ENCODE measurements at places on chromosomes 2 and 18.

DNA sequence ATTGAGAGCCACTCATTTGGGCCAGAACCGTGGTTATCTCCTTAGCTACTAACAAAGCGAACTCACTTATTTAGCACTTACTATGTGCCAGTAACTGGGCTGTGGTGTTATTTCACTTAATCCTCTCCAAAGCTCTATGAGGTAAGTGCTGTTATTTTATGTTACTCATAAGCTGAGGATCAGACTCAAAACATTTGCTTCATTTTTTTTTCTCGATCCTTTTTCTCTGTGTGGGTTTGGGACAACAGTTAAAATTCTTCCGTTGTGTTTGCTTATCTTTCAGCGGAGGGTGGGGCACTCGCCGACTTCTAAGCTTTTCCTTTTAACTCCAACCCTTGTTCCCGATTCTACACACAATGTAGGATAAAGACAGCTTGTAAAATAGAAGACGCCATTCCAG is 52.8 kb downstream of the TMEM178A start:
- no peak for DNase-seq

GRCh38 chr2:7209757-7210555 is 292.7 kb downstream of the RNF144A start:
- no peak for DNase-seq

DNA sequence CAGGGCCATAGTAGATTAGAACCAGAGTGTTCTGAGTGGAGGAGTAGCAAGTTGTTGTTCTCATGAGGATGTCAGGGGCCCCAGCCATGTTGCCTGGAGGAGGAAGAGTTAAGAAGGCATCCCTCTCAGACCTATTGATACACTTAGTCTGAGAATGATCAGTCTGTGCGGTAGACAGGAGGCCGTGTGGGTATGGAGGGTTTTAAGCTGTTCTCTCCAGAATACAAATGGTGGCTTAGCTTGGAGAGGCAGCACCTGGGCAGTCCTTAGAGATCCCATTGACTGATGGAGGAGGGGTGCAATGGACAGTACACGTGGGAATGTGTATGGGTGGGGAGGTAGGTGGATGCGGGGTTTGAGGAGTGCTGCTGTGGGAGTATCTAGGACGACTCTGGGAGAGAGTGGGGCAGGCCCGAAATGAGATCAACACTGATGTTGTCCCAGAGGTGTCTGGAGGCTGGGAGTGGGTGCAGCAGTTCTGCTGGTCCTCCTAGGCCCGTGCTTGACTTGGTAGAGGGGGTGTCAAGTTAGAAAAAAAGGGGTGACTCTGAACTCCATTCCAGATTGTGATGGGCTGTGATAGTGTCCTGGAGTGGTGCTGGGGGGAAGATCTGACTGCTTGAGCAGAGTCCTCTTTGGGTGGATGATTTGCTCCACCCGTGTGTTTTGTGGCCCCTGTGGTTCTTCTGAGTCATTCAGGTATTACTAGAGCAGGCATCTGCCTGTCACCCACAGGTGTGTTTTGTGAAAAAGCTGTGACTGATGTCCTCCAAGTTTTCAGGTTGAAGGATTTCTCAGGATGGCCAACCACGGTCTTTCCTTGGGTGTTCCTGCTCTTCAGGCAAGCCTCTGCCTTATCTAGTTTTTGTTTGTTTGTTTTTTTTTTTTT is 44.7 kb downstream of the C2orf42 start:
- DNase-seq: no peak

DNA sequence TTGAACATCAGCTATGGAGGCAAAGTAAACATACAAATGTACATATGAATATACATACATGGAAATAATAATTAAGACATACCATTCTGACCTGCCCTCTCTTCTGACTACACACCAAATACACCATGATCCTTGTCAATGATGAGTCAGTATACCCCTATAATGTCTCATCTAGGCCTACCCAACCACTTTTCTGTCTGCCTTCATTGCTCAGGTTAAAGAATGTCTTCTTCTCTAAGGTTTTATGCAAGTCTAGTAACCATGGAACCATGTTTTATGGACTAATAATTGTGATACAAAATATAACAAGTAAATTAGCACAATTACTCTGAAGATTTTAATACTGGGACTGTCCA is 128.7 kb downstream of the NCKAP5 start:
- DNase-seq: no peak

DNA sequence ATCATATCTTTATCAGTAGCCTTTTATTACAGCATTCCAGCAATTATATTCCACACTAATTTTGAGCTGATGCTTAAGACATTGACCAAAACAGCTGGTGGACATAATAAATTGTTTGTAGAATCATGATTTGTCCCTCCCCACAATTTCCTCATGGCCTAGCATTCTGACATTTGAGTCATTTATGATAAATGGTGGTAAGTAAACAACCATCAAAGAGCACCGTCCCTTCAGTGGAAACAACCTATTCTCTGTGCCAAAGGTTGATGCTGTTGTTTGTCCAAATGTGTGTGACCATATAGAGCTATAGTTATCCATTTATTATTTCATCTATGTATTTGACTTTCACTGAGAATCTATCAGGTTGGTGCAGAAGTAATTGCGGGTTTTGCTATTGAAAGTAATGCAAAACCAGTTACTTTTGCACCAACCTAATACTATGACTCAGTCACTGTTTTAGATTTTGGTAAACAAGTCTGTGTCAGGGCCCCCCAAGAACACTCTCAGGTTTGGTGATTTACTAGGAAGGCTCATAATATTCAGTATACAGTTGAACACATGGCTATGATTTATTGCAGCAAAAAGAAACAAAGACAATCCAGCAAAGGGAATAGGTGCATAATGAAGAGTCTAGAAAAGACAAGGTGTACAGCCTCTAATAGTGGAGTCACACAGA is 608.7 kb upstream of the REG3G start:
- DNase-seq: no peak

- DNase-seq: no peak
These were observed 249.7 kb downstream of the TPGS2 start for GRCh38 chr18:36578871-36579710.

- DNase-seq: no peak
These were observed 1080.8 kb upstream of the DDX18 start for GRCh38 chr2:116733699-116734098.

DNA sequence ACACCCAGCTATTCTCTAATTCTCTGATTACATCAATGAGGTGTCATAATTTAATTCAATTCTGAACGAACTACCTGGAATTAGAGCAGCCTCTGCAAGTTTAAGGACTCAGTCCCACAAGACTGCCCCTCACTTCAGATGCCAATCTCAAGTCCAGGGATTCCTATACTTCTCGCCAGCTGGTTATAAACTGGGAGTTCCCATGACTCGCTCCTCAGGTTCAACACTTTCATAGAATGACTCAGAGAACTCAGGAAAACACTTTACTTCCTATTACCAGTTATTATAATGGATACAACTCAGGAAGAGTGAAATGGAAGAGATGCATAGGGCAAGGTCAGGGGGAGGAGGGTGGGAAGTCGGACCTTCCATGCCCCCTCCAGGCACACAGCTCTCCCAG is 112.3 kb upstream of the ATP5MC3 start:
- DNase-seq: no peak

DNA sequence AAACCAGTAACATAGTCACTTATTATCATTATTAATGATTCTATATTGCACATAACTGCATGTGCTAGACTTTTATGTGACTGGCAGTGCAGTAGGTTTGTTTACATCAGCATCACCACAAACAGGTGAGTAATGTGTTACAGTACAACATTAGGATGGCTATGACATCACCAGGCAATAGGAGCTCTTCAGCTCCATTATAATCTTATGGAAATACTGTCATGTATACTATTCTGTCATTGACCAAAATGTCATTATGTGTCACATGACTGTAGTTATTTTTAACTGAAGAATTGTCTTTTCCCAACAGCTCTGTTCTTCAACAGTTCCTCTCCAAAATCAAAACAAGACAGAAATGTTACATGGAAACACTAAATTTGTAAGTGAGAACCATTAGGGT is 96.3 kb downstream of the C18orf54 start:
- DNase-seq: no peak
